ENCODE measurements at places on chromosomes 5 and 9. TPM values are rescaled to one million over a fixed set of nuclear protein-coding genes. Genes with fewer than 3 reads are reported as not detected.

DNA sequence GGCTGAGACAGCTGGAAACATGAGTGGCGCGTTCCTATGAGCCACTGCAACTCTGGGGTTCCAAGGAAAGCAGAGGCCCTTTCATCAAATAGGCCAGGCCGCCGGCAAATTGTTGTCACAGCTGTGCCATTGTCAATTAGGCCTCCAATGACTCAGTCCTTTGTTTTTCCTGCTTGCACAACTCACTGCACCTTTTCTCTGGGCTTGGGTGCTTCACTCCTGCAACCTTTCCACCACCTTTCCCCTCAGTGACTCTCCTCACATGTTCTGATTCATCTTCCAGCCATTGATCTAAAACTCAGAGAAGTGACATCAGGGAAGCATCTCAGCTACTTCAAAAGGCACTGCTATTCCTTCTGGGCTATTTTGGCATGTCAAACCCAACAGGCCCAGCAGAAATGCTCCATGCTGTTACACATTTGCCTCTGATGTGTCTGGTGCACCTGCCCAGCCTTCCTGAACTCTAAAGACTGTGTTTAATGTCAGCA is 653.7 kb downstream of the NR2F1-AS1 start:
- no peak for DNase-seq

GRCh38 chr9:84788803-84789462 is 119.4 kb downstream of the NTRK2 start:
- DNase-seq: no peak

GRCh38 chr5:1219768-1220100 is 5.4 kb upstream of the SLC6A18 start:
- DNase-seq: no peak

DNA sequence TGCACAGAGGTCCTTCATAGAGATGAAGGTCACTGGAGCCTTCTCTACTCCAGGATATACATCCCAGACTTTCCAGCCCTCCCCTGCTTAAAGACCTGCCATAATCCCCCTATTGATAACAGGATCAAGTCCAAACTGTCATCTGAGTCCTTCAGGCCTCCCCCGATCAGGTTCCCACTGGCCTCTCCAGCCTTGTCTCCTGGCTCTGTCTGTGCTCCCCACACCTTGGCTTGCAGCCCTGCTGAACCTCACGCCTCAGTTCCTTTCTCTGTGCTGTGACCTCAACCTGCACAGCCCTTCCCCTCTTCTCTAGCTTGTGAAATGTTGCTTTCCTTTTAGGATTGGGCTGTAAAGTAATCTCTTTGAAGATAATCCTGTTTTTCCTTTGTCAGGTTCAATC is 2.5 kb upstream of the HRH2 start:
- DNase-seq: no peak

DNA sequence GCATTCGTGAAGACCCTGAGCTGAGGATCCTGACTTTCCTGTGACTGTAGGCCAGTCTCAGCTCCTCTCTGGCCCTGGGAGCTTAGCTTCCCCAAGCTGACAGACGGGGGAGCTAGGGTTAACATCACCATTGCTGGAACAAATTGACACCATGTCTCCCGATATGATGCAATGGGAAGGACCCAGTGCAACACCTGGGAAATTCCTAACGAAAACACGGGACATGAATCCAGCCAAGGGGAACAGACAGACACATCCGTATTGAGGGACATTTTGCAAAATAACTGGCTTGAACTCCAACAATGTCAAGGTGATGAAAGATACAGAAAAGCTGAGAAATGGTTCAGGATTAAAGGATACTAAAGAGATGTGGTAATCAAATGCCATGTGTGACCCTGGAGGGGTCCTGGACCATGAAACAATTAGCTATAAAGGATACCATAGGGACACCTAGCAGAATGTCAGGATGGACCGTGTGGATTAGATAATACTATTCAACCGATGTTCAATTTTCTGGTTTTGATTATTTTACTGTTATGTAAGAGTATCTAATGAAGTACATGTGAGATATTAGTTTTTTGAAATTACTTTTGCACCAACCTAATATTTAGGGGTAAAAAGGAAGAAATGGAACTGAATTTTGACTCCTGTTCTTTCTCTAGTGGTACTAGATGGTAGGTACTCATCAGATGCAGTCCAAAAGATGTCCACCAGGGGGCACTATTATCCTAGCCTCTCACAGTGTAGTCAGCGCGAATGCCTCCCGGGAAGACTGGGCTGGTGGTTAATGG is 52.7 kb downstream of the NDST1 start:
- DNase-seq: peak; percentile 85

- DNase-seq: peak; percentile 5
These were observed 50.1 kb downstream of the TMEM167A start for GRCh38 chr5:83026930-83027687.

DNA sequence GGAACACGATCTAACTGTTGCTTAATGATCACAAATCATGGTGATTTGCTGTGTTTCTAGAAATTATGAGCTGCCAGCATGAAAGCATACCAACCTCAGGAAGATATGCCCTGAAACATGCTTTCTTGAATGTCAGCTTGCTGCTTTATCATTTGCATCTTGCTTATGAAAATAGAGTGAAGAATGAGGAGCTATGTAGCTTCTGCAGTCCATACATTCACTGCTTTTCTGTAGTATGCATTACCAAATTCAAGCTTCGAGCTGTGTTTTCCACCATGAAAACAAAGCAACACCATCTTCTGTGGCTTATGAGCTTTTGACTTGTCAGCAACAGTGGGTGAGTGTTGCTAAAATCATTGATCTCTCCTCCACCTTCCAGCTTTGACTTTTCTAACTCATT is 16.5 kb downstream of the F2RL2 start:
- no peak for DNase-seq

DNA sequence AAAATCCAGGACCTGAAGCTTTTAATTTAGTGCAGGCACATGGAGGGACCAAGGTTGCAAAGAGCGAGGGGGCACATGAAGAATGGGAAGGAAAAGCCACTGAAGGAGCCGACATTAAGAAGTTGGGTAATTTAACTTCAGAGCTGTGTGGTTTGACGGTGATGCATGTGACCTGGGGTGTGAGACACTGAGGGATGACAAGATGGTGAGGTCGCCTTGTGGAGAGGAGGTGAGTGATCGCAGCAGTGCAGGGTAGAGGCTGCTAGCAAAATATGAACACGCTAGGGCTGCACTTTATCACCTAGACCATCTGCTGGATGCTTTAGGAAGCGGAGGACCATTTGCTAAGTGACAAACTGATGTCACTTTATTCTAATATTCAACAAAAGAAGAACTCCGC is 339.0 kb upstream of the KIF2A start:
- DNase-seq: no peak

DNA sequence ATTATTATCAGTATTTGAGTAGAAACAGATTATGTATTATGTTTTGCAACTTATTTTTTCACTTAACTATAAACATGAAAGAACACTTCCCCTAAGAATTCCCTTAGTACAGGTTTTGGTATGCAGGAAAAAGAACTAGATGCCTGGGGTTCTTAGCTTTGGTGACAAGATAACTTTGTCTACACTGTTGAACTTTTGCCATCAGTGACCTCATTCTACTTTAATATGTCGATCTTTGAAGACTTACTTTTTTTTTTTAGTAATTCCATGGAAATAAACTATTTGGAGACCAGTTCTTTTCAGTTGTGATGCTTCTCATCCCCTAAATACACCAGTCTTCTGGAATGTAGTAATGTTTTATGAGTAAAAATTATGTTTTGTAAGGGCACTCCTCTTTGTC is 34.3 kb downstream of the ZNF462 start:
- peak; percentile 74 for DNase-seq

GRCh38 chr5:54909911-54910870 is 75.2 kb downstream of the ESM1 start:
- peak; percentile 84 for DNase-seq

DNA sequence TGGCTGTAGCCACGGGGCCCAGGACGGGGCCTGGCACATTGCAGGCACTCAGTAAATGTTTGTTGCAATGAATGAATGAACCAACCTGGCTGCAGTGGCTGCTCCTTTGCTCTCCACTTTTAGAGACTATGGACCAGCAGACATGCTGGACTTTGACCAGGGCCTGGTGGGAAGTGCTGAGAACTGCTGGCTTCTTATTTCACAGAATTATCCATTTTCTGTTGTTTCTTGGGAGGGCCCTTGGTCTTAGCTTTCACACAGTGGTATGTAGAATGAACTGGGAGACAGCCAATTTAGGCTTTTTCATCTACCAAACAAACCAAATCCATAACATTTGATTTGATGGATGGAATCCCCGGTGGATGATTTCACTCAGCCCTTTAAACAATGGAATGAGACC is 78.0 kb upstream of the LHFPL2 start:
- DNase-seq: peak; percentile 16

DNA sequence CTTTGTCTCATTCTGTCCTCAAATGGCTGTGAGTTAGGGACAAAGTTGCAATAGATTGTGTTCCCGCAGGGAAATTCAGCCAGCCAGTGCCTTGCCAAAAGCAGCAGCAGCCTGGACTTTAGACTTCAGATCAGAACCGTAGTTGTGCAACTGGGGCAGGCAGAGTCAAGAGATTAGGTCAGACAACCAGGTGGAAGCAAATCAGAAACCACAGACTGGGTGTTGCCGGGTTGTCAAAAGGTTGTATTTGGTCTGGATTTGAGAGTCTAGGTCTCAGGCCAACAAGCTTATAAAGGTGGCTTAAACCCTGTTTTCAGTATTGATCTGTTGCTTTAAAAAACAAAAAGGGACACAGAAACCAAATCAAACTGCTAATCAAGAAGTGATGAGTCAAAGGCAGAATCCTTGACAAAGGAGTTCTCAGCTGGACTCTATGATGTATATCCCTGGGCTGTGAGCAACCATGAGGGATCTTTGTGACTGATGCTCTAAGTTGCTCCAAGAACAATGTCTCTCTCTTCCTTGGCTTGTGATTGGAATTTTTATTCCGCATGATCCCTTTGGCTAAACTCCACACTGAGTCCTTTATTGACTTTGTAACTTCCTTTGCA is 20.9 kb downstream of the RFK start:
- DNase-seq: peak; percentile 80

OR1J2 gene
- not detected for total RNA-seq

PCDHGB5 gene
- 17.5 TPM for total RNA-seq

SH3GL2 gene
- total RNA-seq: under 0.01 TPM

Measured in IMR-90 (cell line).